T-helper 2 cell treated with Interferon-gamma antibody and Interleukin-4, amounts not matched to agents 5 μg/mL and 100 μg/mL, for 36 hours (primary cell): ENCODE measurements at places on chromosomes 3 and 15.

DNA sequence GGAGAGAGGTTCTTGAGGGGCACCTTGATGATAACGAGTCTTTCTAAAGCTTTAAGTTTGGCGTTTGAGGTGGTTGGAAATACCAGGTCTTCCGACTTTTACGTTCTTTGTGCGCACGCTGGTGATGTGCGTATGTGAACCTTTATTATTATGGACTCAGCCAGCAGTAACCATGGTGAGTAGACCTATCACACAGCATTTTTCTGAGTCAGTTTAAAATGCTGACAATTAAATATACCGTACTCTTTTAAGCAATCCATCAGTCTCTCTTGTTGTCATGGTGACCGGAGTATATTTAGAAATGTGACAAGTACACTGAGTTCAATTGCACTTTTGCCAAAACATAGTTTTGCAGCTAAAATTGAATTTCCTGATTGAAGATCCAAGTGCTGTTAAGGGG is 172.2 kb downstream of the LPP start:
- DNase-seq, result no peak

GRCh38 chr3:16522834-16523233 is 9.3 kb upstream of the RFTN1 start:
- no peak for DNase-seq

DNA sequence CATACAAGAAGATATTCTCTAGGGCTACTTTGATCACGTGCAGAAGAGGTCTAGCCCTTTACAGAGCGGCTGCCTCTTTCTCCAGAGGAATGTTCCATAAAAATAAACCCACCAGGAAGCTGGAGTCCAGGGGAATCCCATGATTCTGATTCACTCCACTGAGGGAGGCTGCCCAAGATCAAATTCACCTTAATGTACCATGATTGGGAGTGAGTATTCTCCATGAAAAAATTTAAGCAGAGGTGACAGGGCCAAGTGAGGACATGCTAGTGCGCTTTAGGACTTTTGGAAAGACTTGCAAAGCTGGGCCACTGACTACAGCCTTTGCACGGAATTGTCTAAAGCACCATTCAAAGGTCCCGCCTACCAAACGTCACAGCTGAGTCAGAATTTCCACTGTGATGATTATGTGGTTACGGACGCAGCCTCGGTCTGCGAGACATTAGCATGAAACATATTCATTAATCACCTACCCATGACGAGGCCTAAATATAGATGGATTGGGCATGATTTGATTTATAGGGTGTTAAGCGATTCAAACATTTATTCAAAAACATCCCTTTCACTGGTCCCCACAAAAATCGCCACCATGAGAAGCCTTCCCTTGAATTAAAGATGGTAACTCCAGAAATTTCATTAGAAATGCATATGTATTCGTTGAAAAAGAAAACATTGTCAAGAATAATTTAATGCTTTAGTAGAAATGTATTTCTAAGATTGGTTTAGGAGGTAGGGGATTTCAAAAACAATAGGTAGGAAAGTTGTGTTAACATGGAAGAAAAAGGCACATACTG is 152.6 kb downstream of the GREM1 start:
- DNase-seq, result no peak

DNA sequence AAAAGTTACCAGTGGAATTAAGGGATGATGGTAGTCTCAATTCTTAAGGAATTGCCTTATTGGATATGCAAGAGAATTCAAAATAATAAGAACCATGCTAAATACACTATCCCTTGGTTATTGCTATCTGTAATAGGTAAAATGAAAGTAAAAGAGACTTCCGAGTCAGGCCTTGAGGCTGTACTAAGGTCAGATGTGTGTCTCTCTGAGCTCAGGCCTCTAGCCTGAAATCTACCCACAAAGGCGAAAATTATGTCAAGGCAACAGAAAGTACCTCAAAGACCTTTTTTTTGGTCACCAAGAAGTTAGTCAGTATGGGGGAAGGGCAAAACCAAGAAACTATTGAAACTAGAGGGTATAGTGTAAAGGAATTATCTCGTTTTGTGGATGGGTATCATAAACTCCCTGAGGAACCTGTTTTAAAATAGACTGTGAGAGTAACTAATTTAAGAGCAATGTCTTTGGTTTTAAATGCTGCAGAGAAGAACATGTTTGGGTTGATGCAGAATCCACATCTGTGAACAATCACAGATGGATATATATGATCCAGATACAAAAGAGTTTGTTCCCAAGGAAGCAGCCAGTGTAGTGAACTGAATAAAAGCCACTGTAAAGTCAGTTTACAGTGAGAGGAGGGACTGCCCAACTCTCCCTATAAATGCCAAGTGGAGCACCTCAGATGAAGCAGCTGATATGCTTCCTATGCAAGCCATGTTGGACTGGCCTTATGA is 382.3 kb upstream of the SEMA6D start:
- no peak for DNase-seq

- no peak for DNase-seq
These were observed 110.2 kb downstream of the CMSS1 start for GRCh38 chr3:99927671-99928457.

DNA sequence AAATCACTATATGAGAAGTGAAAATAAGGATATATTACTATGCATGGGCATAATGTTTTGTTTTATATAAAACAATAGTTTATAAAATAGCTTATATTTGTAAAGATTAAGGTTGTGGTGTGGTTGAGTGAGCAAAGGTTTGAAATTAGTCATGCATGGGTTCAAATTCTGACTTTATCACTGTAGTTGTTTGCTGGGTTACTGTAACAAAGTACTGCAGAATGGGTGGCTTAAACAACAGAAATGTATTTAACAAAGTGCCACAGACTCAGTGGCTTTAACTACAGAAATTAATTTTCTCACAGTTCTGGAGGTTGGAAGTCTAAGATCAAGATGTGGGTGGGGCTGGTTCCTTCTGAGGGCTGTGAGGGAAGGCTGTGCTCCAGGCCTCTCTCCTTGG is 184.8 kb upstream of the THRB start:
- no peak for DNase-seq

- DNase-seq, result no peak
These were observed 418.0 kb downstream of the PLCL2 start for GRCh38 chr3:17302774-17303173.

- DNase-seq, result peak; percentile 74
These were observed at the start of gene CMTM6 for GRCh38 chr3:32502118-32502945. CMTM6 (minus strand) TSS chr3:32502852; CDS start chr3:32502745, 107 bp downstream.

- no peak for DNase-seq
These were observed 23.4 kb upstream of the CHCHD6 start for GRCh38 chr3:126680667-126681055.

DNA sequence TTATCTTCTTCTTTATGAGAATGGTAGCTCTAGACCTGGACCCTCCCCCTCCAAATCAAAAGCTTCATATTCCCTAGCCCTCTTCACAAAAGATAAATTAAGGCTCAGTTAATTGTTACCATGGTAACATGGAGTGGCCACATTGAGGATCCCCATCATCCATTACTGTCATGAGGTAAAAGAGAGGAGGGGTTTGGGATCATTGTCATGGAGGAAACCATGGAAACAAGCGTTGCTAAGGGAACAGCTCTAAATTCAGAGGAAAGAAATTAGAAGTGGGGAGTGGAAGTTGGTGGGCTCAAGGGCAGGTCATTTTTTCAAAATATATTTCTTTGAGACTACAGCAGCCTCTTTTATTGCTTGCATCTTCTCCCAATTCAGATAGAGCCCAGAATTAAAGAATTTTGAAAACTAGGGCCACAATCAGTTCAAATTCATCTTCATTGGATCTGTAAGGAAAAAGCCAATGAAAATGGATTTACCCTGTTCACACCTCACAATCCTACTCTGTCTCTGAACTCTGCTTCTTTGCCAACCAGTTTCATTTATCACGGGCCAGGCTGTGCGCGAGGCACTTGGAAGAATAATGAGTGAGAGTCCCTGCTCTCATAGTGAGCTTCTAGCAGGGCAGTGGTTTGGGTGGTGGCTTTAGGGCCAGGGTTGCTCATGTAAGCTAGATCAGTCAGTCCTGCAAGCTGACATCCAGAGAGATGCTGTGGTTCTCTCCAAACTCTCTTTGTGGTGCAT is 11.6 kb upstream of the AEN start:
- DNase-seq, result no peak

- peak; percentile 92 for DNase-seq
These were observed 55.6 kb downstream of the SMAD3 start for GRCh38 chr15:67120839-67121643.

GRCh38 chr3:33314993-33315392 is 37.8 kb downstream of the FBXL2 start:
- no peak for DNase-seq

DNA sequence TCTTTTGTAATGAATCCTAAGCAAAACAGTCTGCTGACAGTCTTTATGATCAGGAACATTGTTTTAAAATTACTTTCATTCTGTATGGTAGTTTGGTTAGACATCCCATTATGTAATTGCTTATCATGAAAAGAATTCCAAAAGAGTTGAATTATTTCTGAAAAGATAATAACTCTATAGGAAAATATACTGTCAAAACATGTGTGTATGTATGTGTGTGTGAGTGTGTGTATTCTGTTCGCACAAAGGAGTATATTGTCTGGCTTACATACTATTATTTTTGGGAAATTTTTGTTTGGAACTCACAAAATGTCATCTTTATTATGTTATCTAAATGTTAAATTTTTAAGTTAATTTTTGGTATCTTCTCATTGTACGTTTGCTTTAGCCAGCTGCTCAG is 1075.9 kb downstream of the ZPLD1 start:
- DNase-seq, result no peak

GRCh38 chr15:50993598-50993997 is 85.1 kb downstream of the AP4E1 start:
- DNase-seq, result no peak

GRCh38 chr3:5729852-5730251 is 542.3 kb downstream of the EDEM1 start:
- no peak for DNase-seq

- no peak for DNase-seq
These were observed 1059.2 kb downstream of the OTOL1 start for GRCh38 chr3:162555761-162556160.

DNA sequence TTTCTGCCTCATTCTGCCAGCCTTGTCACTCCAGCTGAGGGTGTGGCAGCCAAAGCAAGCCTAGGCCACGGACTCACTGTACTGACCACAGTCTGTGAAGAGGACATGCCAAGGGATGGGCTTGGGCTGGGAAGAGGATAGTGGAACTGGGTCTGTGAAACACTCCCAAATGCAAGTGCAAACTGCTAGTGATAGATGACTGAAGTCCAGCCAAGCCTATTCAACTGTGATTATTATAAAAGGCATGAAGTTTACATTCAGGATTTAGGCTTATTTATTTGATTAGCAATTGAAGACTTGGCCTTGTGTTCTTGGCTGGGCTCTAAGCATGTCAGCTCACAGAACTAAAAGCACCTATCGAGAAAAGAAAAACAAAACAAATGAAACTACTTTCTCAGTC is 84.9 kb upstream of the UBE2E1 start:
- DNase-seq, result no peak

GRCh38 chr3:99943931-99944761 is 126.5 kb downstream of the CMSS1 start:
- no peak for DNase-seq

DNA sequence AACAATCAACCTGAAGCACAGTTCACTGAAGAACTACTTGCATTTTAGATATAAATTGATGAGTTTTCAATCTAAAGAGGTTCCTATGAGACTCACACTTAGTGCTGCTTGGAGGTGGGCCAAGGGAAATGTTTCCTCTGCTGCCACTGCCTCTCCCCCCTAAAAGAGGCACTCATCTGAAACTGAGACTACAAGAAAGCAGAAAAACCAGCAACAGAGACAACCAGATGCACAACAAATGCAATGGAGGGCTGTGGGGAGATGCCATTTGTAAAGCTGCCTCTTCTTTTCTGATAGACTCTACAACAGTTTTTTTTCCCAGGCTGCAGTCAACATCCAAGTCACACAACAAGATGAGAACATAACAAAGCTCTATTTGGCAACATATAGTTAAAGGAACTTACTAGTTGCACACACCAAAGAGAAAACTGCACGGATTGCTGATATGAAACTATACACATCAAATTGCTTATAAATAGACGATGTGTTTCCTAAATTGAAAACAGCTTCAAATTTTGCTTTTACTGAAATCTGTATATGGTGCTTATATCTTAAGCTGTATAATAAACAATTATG is 11.0 kb downstream of the TSPAN3 start:
- no peak for DNase-seq
